Amygdala (tissue), 56 donors: ENCODE measurements at places on chromosomes 5 and 9.

- no peak for DNase-seq
These were observed 286.6 kb upstream of the IZUMO3 start for GRCh38 chr9:24832307-24832706.

GRCh38 chr9:89837934-89838310 is 233.1 kb downstream of the GADD45G start:
- DNase-seq = no peak

GRCh38 chr5:43859309-43859708 is 256.3 kb downstream of the NNT start:
- DNase-seq = no peak

- no peak for DNase-seq
These were observed 27.3 kb downstream of the CLTA start for GRCh38 chr9:36218011-36218410.
